ENCODE measurements at places on chromosomes 7 and 10.

GRCh38 chr10:109647627-109648026, 275.7 kb downstream of the XPNPEP1 start:
- DNase-seq: no peak

DNA sequence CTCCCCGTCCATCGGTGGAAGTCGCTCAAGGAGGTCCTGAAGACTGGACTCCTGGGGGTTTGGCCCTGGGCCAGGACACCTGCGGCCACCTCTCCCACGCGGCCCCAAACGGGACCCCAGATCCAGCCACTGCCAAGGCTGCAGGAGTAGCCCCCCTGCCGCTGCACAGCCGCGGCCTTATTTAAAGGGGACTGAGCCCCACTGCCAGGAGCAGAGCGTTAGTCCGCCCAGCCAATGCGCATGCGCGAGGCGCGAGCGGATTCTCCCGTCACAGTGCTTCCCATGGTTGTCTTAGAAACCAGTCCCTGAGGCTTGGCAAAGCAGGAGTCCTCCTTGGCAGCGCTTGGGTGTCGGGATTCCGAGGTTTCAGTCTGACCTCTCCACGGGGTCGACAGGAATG, 320.0 kb downstream of the ZNF716 start:
- DNase-seq: no peak

- DNase-seq: no peak
Observed at GRCh38 chr7:98238976-98239375, 13.1 kb downstream of the TECPR1 start.

DNA sequence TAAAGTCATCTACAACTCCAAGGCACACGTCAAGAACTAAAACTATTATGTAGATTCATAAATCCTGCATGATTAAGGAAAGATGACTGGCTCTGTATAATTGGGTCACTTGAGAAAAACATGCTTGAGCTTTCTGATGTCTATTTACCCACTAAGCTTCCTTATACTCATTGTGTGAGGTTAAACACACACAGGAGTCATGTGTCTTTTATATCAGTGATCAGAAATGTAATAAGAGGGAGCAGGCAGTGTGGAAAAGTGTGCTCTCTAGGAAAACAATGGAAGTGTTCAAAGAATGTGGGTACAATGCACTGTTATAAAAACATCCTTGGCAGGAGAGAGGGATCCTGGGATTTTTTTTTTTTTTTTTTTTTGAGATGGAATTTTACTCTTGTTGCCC, 108.6 kb upstream of the ARID5B start:
- no peak for DNase-seq

DNA sequence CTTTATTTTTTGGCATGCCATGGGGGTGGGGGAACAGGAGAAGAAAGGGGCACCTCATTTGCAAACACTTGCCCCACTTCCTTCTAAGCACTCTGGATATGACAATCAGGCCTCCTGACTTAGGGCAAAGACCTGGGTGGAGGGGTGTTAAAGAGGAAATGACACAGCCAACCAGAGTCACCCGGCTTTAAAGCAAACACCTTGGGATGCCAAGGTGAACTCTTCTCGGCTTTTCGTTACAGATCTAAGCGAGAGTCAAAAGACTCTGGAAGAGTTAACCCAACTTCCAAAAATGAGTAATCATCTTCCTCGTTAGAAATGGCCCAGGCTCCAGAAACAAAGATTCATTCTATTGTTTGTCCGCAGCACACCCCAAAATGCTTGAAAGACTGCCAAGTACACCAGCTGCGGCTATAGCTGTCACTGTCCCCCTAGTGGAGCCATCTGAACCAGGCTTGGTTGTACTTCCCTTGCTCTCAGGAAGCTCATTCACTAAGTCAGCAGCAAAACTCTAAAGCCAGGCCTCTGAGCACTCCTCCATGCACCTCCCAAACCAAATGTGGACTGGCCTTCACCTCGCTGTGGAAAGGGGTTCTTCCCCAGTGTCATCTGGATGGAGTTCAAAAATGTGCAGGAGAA, 24.8 kb downstream of the FAM53B start:
- DNase-seq: no peak

- no peak for DNase-seq
Observed at GRCh38 chr10:116708391-116708821, 34.0 kb downstream of the HSPA12A start.

GRCh38 chr10:47214520-47214919, 85.5 kb upstream of the GDF10 start:
- DNase-seq: no peak

DNA sequence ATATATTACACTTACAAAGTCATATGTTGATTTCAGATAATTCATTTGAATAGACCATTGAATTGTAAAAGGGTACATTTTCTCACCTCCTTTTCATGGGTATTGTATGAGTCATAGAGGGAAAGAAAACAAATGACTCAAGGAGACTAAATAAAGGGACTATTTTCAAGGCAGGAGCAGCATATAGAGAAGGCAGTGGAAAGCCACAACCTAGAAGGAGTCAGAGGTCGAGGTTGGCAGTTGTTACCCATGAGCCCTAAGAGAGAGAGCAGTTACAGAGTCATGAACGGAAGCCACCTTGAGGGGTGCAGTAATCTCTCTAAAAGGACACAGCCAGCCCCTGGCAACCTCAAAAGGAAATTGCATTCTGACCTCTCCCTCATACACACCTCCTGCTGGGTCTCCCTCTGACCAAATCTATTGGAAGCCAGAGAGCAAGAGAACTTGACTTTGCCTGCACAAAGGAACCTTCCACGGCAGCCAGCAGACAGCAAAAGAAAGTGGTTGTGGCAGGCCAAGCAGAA, 137.9 kb downstream of the GRM8 start:
- DNase-seq: no peak

DNA sequence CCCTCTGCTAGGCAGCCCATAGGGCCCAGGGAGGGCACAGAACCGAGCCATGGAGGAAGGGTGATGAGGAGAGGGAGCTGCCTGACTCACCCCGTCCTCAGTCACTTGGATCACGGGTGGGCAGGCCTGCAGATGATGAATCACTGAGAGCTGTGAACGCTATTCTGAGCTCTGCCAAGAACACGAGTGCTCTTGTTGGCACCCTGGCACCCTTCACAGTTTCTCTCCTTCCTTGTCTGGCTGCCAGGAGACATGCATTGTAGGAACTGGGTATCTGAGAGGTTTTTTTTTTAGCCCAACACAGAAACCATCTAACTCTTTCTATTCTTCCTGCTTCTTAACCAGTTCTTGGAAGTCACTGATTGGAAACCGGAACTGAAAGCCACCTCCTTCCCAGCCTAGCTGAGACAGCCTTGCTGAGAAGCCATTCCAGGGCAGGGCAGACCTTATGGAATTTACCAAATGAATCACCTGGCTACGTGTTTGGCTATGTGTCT, 82.1 kb downstream of the SLC37A3 start:
- DNase-seq: peak; percentile 87

DNA sequence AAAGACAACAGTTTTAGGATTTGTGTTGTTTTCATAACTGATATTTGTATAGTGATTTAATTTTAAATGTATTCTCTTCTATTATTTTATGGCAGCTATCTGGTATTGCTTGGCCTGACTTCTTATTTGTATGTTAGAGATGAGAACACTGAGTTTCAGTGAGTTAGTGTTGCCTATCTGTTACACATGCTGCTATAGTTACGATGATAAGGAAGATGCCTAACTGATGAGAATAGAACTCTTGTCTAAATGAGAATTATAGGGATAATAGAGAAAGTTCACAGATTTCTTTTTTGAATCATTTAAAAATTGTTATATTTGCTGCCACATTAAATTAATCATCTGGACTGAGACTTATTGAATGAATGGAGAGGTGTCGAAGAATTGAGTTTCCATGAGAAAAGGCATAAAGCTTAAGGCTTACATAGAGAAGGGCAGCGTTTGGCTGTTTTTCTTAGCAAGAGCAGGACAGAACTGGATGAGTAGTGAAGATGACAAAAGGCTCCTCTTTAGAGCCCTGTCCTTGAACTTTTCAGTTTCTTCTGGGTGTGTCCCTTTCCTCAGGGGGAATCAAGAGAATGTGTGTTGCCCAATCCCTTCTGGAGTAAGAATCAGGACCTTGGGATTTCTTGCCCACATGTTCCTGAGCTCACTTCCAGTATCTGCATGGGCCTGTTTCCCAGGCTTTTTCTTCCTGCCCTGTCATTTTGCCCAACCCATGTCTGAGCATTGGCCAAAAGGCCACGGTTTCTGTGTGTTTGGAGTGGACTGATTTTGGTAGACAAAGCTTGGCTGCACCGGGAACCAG, 195.6 kb upstream of the CSTF2T start:
- peak; percentile 41 for DNase-seq

GRCh38 chr7:92767437-92767836, 68.9 kb downstream of the CDK6 start:
- no peak for DNase-seq

GRCh38 chr7:121302214-121302745, 26.5 kb upstream of the WNT16 start:
- no peak for DNase-seq

DNA sequence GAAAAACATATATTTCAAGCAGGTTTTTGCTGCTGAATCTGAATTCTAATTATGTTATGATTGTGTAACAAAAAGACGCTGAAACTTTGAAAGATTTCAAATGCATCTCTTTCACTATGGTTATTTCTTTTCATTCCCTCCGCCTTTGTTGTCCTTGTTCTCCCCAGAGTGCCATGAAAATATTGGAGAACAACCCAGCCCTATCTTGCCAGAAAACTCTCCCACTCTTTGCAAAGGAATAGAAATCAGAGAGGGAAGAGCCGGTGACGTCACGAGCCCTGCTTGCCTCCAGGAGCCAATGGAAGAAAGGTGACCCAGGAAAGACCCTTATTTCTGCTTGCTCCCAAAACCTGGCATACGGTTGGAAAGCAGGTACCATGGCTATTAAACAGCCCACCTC, 3.4 kb downstream of the GFRA1 start:
- DNase-seq: no peak

DNA sequence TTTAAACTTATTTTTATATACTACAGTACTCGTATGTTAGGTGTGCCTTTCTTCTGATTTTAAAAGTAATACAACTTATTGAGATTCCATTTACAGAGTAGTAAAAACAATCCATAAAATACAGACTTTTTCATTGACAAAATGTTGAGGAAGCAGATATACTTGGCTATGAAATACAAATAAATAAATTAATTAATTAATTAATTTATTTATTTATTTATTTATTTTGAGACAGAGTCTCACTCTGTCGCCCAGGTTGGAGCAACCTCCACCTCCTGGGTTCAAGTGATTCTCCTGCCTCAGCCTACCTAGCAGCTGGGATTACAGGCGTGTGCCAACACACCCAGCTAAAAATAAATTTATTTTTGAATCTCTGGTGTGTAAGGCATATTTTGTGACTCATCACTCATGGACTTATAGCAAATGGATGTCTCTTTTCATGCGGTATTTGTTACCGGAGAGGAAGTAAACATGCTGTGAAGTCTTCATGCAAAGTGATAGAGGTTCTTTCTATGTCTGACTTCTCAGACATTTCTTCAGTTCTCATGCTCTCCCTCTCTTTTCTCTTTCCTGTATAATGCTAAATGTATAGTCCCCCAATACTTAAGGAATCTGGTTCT, 20.2 kb upstream of the SRPK2 start:
- no peak for DNase-seq

- no peak for DNase-seq
Observed at GRCh38 chr10:113443141-113443925, 109.5 kb upstream of the HABP2 start.

All from thoracic aorta (tissue), 2 donors.